ENCODE measurements at places on chromosomes 7 and 10. TPM values are rescaled to one million over a fixed set of nuclear protein-coding genes. Genes with fewer than 3 reads are reported as not detected.

Gene MUC12
- total RNA-seq: not detected

Gene TMEM184A
- 234 TPM for total RNA-seq

Gene NOM1
- 30.7 TPM for total RNA-seq

Gene IL2RA
- 0.21 TPM for total RNA-seq

Gene JAKMIP3
- total RNA-seq: 0.64 TPM

Gene OLAH
- total RNA-seq: 5.3 TPM

Gene GRM3
- not detected for total RNA-seq

Gene SNCG
- total RNA-seq: 27.1 TPM

Gene USP6NL
- 33.8 TPM for total RNA-seq

Gene MCM10
- total RNA-seq: 0.36 TPM

Gene HECW1
- 0.73 TPM for total RNA-seq

Gene PRSS37
- not detected for total RNA-seq

Gene HOXA9
- total RNA-seq: 44.3 TPM

Gene TRPV5
- not detected for total RNA-seq

Gene GARIN1A
- total RNA-seq: 1.4 TPM

Gene PRSS2
- total RNA-seq: not detected

Gene CARD11
- total RNA-seq: not detected

Gene CDK5
- 7.7 TPM for total RNA-seq

Gene TSPAN33
- 10.5 TPM for total RNA-seq

Gene ASZ1
- total RNA-seq: not detected

Gene PLXNA4
- total RNA-seq: 5.4 TPM

Gene RSPH10B2
- total RNA-seq: not detected
